Cardiac muscle cell (in vitro differentiated cells and primary cell): ENCODE measurements at places on chromosomes 1 and 21. TPM values are rescaled to one million over a fixed set of nuclear protein-coding genes. Genes with fewer than 3 reads are reported as not detected.

Gene PLA2G5
- polyA plus RNA-seq, result 0.44 TPM in 1 of 2 replicates, not detected in the other

Gene SDC3
- 85.2 and 95.7 TPM in 2 replicates for polyA plus RNA-seq

Gene SLAMF9
- polyA plus RNA-seq, result not detected in 2 replicates

Gene SH2D5
- polyA plus RNA-seq, result 1.1 and 1.4 TPM in 2 replicates

Gene SOX13
- 34.8 and 45.2 TPM in 2 replicates for polyA plus RNA-seq

Gene GBP7
- polyA plus RNA-seq, result 0.49 and 0.71 TPM in 2 replicates

Gene F5
- polyA plus RNA-seq, result 0.01 and 0.17 TPM in 2 replicates

Gene CHI3L2
- 0.21 and 0.50 TPM in 2 replicates for polyA plus RNA-seq
